ENCODE measurements at places on chromosomes 4 and X.

GRCh38 chrX:150486011-150486410, 82.4 kb upstream of the MTM1 start:
- no peak for DNase-seq

GRCh38 chr4:168536448-168536847, 39.6 kb downstream of the PALLD start:
- DNase-seq, result no peak

DNA sequence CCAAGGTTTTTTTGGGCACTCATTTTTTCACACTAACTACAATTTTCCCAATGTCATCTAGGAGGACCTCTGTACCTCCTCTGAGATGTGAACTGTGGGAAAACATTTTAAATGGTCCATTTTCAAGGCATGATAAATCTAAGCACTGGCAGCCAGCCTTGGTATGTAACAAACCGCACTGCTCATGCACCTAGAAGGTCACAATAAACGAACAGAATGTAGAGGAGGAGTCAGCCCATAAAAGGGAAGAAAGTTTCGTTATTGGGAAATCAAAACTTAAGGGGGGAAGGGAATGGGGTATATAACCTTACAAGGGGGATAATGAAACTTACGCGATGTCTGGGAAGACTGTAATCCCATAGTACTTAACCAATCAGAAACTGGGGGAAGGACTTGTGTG, 16.4 kb downstream of the COX18 start:
- no peak for DNase-seq

DNA sequence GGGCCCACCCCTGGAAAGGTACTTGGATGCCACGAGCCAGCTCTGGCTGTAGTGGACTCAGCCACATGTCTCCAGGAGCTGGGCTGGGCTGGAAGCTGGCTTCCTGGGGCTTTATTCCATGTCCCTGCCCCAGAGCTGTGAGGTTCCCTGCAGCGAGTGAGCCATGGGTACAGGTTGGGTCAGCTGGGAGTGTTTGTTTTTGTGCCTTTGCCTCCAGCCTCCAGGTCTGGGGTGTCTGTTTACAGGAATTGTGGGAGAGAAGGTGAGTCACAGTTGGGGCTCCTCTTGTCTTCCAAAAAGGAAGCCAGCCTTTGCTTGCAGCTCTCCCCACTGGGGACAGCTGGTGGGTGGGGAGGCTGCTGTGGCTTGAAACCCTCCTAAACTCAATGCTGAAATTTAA, 21.5 kb downstream of the SORCS2 start:
- no peak for DNase-seq
